ENCODE measurements at places on chromosomes 12 and 14. TPM values are rescaled to one million over a fixed set of nuclear protein-coding genes. Genes with fewer than 3 reads are reported as not detected.

FSCB gene
- not detected for total RNA-seq

TAS2R7 gene
- not detected for total RNA-seq

NOC4L gene
- 10.1 TPM for total RNA-seq

APOF gene
- total RNA-seq: not detected

GLIPR1L2 gene
- total RNA-seq: 2.9 TPM

KLRC4 gene
- total RNA-seq: not detected

BHLHE41 gene
- 46.6 TPM for total RNA-seq

GRCh38 chr12:6374028-6374785 is 1.2 kb downstream of the SCNN1A start:
- no peak for DNase-seq
- peaks cover 40% of the 10 kb centered on the region for H3K4me1 ChIP-seq

GRCh38 chr12:43338848-43339526 is 213.0 kb downstream of the ADAMTS20 start:
- H3K4me1 ChIP-seq: peaks cover 7% of the 10 kb centered on the region
- no peaks in the 10 kb centered on the region for H3K27me3 ChIP-seq
- H3K4me3 ChIP-seq: no peak overlapping the region
- DNase-seq: peak; percentile 31

DNA sequence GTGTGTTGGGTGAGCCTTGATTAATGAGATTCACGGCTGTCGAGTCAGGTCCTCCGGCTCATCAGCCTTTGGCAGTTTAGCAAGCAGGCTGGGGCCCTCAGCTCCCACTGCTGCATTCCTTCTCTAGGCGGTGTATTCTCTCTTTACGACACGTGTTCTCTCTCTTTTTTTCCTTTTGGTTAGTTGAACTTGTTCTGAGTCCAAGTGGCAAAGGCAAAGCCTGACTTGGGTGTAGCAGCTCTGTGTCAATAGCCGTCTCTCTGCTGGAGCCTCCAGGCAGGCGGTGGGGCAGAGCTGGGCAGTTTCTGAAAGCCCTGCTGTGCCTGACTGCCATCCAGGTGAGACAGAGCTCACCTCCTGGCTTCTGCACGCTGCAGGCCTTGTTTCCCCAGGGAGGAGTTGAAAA is 46.6 kb downstream of the SUSD6 start:
- peaks cover 51% of the 10 kb centered on the region for H3K4me1 ChIP-seq
- peaks cover 12% of the 10 kb centered on the region for H3K36me3 ChIP-seq
- H3K27ac ChIP-seq: peak overlapping the region; percentile 62

DNA sequence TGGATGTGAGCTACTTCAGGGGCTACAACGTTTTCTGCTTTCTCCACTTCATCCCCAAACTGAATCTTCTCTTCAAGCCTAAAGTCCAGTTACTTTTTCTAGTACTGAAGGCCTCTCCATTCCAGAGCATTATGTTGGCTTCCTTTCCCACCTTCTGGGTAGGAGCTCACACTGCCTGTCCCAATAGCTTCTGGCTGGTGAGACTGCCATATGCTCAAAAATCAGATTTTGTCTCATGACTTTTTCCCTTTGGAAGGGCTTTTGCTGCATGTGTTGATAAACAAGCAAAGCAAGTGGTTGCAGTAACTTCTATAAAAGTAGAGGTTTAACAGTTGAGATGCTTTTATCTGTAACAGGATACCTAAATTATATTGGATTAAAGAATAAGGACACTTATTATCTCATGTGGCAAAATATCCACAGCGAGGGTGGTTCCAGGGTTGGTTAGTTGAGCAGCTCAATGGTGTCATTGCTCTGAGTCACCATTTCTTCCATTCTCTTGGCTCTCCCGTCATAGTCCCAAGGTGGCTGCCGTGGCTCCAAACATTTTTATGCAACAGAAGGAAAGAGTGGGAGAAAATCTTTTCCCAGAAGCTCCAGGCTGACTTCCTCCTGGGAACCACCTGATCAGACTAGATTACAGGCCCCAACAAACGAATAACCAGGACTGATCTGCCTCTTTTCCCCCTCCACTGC is 15.1 kb upstream of the PPFIBP1 start:
- no peaks in the 10 kb centered on the region for H3K36me3 ChIP-seq
- H3K4me3 ChIP-seq: no peak overlapping the region
- no peak for DNase-seq
- H3K27ac ChIP-seq: no peak overlapping the region
- H3K27me3 ChIP-seq: no peaks in the 10 kb centered on the region

DNA sequence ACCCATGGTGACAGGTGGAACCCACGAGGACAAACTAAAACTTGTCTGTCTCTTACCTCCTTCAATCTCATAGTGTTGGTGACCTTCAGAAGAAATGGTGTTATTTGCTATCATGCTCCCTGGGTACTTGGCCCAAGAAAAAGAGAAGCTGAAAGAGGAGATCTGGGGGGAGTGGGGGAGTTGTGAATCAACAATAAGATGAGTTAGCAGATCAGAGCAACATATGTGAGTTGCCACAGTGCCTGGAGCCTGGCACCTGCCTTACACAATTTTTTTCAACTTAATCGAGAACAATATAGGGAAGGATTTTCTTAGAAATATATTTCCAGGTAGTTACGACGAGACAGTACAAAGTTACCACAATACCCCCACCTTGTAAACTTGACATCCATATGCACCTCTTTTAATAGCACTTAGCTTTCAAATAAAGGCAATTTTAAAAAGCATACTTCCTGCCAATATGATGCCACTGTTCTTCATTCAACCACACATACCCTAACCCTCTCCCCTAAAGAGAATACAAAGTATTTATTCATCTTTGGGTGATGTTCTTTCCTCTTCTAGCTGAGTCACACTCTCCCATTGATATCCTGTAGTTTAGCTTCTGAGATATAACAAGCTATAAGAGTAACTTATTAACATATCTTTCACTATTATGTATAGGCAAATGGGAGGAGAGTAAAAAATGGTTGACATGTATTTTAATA is 424.1 kb upstream of the OR4E1 start:
- no peaks in the 10 kb centered on the region for H3K27me3 ChIP-seq
- H3K4me3 ChIP-seq: no peak overlapping the region
- no peaks in the 10 kb centered on the region for H3K4me1 ChIP-seq
